T-helper 1 cell (primary cell): ENCODE measurements at places on chromosomes 5 and 9.

DNA sequence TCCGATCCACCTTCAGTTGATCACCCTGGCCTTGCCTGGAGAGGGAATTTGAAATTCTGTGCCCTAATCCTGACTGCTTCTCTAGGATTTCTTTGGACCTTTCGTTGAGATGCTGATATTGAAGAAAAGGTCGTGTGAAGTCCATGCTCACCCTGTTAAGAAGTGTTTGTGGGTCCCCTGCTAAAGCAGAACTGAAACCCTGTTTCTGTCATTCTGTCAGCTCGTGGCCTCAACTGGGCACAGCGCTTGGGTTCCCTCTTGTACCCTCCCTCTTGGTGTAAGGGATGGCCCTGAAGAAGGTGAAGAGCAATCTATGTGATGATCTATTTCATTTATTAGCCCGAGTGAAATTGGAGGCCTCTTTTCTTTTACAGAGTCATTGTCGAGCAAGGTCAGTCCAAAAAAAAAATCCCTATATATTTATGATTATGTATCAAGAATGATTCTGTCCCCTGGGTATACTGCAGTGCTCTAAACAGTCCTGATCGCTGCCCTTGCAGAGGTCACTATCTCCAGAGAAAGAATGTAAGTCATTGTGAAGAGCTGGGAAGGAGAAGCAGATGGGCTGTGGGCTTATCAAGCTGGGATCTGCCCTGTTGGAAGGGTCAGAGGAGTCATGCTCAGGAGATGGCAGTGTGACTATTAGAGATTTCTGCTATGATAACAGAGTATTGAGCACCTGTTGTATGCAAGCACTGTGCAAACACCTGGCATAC, 56.1 kb downstream of the WWC1 start:
- DNase-seq: no peak

DNA sequence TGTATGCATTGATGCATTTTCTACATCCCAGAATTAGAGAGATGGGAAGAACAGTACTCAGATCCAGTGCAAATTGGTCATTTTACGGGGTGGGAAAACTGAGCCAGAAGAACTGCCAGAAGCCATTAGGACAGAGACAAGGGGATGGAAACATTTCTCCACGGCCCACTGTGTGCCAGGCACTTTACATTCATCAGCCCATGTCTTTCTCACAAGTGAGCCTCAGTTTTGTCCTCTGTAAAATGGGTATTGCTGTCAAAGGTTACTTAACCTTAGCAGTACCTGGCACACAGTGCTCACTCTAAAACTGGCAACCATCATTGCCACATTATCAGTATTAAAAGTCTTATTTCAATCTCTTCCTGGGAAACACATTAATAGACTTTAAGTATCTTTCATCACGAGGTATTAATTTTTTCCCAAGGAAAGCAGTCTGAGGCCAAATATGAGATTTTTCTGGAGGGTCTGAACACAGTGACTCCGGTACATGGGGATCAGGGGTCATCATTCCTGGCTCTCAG, 5.2 kb downstream of the DUSP1 start:
- no peak for DNase-seq

DNA sequence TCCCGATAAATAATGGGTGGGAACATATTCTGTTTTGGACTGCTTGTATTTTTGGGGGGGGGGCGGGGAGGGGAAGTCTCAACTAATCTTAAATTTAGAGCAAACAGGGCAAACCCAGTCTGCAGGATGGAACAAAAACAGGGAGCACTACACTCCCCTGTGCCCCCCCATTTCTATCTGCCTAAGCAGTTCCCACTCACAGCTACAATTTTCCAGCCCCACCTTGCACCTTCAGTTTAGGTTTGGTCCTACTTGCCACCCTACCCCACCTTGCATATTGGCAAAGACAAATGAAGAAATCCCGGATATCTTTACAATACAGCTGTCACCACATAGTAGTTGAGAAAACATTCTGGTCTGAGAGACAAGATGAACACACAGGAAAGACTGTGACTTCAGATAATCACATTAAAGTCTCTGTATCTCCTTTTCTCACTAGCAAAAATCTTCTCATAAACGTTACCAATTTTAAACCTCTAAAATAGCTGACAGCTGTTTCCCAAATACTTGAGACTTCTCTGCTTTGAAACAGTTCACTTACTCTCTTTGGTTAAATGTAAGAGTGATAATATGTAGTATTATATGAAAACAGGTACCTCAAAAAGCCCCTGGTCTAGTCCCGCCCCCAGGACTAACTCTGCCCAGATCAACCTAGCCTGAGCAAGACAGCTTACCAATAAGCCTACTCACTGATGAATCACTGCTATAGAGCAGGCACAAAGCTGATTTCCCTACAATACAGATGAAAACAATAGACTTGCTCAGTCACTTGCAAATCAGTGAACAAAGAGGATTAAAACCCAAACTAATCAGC, 5.2 kb upstream of the RAPGEF6 start:
- DNase-seq: no peak

GRCh38 chr9:123087359-123087888, 54.0 kb downstream of the GPR21 start:
- no peak for DNase-seq

- DNase-seq: no peak
Measured at GRCh38 chr9:22210262-22210661, 201.2 kb upstream of the CDKN2B start.

DNA sequence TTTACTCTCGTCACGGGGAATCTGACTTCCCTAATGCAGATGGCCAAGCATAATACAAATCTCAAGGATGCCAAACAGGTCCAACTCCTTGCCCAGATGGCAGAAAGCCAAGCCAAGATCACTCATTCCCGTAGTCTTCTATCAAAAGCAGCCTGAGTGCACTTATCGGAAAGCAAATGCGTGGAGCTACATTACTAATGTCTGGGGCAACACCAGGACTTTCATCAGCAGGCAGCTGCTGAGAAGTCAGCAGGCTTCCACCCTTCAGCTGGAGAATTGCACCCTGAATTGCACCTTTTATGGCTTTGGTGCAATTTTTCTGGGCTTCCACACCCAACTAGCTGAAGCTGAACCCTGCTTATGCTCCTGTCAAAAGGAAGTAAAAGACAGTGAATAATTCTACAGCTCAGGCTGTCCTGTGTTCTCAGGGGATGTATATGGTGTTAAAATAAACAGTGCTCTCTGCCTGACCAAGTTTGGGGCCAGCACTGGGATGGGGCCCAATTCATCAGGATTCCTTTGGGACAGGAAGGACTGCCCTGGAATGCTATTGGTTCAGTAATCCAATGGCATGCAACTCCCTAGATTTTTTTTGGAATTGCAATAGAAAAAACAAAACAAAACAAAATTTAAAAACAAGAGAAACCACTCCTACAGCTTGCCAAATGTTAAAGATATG, 92.6 kb downstream of the DPYSL3 start:
- no peak for DNase-seq

GRCh38 chr9:18791074-18791473, 241.9 kb downstream of the SAXO1 start:
- no peak for DNase-seq

GRCh38 chr5:15236911-15237508, 263.0 kb upstream of the FBXL7 start:
- DNase-seq: no peak

DNA sequence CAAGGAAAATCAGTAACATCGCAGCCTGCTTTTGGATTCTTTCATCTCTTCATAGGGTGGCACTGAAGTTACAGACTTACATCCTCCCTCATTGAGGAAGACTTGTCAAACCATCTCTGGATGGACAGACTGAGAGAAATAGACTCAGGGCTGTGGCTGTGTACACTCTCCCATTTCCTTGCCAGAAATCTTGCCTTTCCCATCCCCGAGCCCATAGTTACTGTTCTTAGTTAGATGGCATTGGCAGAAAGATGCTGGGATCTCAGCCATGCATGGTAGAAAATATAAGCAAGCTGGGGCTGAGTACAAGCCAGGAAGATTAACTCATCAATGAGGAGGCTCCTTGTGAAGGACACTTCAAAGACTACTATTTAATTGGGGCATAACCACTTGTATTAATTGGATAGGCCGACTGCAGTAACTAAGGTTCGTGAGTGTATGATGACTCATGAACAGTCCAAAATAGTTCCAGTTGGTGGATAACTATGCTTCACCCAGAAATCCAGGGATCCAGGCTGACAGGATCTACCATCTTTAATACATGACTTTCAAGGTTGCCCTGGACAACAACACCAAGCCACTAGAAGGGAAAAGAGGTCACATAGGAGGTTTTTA, 137.9 kb downstream of the TMEM38B start:
- DNase-seq: no peak

- DNase-seq: no peak
Measured at GRCh38 chr5:110956280-110956912, 115.1 kb upstream of the TSLP start.

DNA sequence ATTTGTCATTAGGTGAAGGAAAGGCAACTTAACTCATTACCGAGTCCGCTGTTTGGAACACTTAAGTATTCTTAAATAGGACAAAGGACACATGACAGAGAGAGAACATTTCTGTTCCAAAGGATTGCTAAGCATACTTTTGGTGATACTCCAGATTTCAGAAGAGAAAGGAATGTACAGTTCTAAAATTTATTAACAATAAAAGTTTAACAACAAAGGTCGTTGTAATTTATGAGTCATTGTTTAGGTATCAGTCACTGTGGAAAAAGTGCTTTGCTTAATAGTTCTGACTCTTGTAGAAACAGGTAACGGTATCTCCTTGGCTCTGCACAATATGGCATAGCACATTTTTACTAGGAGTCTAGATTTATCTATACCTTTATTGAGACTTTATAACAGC, 36.3 kb upstream of the PAM start:
- DNase-seq: no peak

DNA sequence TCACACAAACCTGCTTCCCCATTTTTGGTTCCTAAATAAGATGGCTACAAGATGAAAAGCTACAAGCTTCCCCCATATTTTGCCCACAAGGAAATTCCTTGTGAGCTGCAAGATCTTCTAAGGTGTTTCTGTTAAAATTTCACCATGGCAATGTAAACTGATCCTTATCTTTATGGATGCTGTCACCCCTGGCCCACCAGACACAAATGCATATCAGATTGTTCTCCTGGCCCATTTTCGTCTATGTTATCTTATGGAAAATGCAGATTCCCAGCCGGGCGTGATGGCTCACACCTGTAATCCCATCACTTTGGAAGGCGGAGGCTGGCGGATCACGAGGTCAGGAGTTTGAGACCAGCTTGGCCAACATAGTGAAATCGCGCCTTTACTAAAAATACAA, 65.1 kb upstream of the IL6ST start:
- DNase-seq: no peak

- DNase-seq: no peak
Measured at GRCh38 chr9:846852-847251, 5.4 kb downstream of the DMRT1 start.

DNA sequence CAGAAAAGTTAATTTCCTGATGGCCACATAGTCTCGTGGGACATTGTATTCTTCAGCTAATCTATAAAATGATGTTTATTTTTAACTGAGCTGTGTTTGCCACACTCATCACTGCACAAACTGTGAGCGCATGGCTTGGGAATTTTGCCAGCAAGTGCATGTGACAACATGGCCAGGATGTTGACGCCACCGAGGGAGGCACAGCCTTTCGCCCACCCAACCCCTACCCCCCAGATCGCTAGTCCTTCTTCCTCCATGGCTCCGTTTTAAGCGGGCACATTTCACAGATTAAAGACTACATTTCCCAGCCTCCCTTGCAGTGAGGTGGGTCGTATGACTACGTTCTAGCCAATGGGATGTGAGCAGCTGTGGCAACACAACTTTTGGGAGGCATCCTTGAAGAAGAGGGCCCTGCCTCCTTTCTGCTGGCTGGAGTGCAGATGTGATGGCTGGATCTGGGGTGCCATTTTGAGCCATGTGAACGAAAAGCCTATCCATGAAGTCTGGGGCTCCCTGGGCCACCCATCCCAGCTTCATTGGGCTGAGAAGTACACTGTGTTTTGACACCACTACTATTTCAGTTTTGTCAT, 7.9 kb downstream of the NRARP start:
- no peak for DNase-seq

- DNase-seq: no peak
Measured at GRCh38 chr9:112166176-112167140, 8.6 kb downstream of the SUSD1 start.

GRCh38 chr5:132961887-132962286, 1.5 kb downstream of the AFF4 start:
- no peak for DNase-seq

DNA sequence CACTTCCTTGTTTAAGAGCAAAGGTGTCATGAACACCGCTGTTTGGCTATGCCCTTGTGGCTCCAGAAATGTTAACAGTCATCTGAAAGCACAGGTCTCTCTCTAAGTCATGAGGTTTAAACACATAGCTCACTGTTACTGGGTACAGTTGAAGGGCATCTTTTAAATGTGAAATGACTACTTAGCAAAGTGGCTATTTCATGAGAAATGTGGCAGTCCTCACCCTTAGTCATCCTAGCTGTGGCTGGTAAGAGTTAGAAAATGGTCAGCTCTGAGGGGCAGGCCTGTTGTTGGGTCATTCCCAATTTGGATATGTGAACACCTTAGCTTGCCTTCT, 24.2 kb upstream of the TMEM171 start:
- no peak for DNase-seq

GRCh38 chr9:110175275-110175968, 32.5 kb downstream of the C9orf152 start:
- DNase-seq: no peak

DNA sequence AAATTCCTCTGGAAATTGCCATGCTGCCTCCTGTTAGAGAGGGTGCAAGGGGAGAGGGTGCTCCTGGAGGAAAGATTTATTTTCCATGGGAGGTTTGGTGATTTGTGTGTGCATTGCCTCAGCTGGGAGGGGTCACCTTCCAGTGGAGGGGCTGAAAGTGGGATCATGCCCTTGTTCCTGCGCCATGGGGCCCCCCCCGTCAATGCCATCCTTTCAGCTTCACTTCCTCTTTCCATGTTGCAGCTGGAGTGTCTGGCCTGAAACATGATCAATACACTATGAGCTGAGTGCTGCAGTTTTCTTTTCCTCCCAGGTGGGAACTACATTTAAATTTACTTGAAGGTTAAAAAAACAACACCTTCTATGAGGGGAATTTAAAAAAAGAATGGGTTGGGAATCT, 176.8 kb downstream of the MELK start:
- DNase-seq: no peak

GRCh38 chr9:106310782-106311181, 552.2 kb upstream of the ZNF462 start:
- DNase-seq: no peak

- DNase-seq: no peak
Measured at GRCh38 chr5:108578791-108579190, 168.9 kb upstream of the FER start.
